Activated T-helper 1 cell treated with anti-CD3 and anti-CD28 coated beads, Interleukin-2, amount 50 U/mL, for 16 hours (primary cell): ENCODE measurements at places on chromosomes 6 and 20.

DNA sequence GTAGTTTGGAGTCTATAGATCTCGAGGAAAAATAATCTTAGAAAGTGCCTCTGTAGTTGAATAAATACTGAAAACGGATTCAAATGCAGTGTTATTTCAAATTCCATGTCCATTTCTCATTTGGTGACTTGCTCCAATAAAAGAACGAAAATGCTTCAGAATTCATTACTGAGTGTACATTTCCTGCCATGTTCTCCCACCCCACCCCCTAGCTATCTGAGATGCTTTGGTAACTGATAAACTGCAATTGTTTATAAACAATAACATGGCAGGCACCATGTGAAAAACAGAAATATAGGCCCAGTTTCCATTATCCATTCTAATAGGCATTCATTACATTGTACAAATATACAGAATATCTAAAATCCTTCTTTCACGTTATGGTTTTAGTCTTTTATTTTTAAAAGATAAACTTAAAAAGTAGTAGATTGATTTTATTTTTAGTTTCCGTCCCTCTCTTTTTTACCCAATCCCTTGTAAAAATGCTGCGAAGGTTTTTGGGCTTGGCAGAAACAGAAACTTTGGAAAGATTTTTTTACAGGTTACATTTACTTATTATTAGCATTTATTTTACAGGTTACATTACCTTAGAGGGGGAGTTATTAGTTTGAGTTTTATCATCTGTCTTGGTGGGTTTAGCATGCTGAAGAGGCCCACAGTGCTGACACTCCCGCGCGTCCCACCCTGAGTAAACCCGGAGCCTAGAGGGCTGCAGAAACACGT lies 1.5 kb downstream of the FAM162B start:
- DNase-seq: no peak

DNA sequence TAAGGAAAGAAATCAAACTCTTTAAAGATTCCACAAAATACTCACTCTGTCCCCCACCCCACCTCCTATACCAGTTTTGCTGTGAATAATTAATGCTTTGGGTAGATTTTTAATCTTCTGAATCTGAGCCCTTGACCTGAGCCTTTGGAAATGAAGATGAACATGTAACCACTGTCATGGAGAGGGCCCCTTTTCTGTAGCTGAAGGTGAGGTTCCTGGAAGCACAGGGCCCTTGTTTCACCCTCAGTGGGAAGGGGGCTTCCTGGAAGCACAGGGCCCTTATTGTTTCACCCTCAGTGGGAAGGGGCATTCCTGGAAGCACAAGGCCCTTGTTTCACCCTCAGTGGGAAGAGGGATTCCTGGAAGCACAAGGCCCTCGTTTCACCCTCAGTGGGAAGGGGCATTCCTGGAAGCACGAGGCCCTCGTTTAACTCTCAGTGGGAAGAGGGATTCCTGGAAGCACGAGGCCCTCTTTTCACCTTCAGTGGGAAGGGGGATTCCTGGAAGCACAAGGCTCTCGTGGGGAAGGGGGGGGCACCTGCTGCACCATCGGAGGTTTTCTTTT lies 75.7 kb downstream of the DACT2 start:
- DNase-seq: no peak

DNA sequence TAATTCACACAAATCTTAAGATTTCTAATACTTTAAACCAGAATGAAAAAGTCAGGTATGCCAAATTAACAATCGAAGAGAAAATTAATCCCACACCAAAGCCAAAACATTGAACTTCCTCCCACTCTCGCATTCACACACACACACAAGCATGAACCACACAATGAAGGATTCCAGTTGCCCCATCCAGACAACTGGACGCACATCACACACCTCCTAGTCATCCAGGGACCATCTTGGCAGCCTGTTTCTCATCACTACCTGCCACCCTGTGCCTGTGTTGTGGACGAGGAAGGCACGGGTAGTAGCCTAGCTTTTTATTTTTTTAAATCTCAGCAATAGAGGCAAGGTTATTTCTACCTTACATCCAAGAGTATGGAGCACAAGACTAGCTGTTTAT lies 15.2 kb downstream of the B4GALT5 start:
- DNase-seq: no peak

DNA sequence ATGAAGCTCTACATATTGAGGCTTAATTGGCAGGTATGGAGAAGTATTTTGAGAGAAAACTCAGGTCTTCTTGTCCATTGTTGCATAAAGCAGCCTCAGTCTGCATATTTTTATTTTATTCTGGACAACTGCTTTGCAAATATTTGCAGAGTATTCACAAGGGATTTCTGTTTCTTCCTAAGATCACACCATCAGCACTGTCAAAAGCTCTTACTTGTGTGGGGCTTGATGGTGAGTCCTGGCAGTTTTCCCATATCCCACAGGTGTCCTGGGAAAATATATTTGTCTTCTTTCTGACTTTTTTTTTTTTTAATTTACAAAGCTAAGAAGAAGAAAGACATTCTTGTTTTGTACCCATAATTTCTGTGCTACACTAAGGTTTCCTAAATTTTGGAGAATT lies 16.9 kb upstream of the MLIP start:
- no peak for DNase-seq

DNA sequence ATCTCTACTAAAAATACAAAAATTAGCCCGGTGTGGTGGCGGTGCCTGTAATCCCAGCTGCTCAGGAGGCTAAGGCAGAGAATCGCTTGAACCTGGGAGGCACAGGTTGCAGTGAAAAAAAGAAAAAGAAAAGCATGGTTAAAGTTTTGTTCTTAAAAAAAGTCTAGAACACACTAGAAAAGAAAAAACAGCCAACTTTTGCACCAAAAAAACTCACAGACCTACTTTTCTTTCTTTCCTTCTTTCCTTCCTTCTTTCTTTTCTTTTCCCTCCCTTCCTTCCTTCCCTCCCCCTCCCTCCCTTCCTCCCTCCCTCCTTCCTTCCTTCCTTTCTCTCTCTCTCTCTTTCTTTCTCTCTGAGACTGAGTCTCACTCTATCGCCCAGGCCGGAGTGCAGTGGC lies 204.4 kb downstream of the BTBD9 start:
- no peak for DNase-seq

DNA sequence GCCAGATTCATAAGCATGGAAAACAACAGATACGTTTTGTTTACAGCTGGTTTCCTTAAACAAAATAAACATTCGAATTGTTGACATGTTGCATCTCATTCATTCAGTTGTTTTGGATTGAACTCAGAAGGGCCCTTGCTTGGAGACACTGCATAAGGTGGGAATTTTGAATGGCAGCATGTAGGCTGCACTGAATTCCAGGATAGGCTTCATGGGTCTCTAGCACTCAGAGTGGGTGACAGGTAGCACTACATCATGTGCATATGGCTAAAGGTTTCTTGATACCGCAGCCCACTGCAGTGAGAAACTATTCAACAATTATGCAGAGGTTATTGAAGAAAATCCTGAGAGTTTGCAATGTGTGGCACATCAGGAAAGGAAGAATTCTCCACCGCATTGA lies 1.6 kb downstream of the BEND6 start:
- DNase-seq: no peak

- DNase-seq: no peak
Observed at GRCh38 chr6:166830185-166830890, 126.0 kb downstream of the RNASET2 start.

DNA sequence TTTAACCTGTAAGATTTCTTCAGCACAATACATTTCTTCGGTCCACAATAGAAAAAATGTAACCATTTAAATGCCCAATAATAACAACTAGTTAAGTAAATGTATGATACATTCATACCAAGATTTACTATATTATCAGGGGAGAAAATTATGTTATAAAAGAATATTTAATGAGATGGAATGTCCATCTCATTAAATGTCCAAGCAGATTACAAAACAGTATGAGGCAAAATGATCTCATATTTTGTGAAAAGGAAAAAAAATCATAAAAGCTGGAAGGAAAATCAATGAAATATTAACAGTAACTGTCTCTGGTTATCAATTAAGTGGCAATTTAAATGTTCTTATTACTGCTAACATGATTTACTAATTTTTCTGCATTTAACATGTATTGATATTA lies 10.1 kb upstream of the HEY2 start:
- DNase-seq: no peak

- DNase-seq: no peak
Observed at GRCh38 chr6:143676437-143677045, 1.2 kb upstream of the PHACTR2 start.

DNA sequence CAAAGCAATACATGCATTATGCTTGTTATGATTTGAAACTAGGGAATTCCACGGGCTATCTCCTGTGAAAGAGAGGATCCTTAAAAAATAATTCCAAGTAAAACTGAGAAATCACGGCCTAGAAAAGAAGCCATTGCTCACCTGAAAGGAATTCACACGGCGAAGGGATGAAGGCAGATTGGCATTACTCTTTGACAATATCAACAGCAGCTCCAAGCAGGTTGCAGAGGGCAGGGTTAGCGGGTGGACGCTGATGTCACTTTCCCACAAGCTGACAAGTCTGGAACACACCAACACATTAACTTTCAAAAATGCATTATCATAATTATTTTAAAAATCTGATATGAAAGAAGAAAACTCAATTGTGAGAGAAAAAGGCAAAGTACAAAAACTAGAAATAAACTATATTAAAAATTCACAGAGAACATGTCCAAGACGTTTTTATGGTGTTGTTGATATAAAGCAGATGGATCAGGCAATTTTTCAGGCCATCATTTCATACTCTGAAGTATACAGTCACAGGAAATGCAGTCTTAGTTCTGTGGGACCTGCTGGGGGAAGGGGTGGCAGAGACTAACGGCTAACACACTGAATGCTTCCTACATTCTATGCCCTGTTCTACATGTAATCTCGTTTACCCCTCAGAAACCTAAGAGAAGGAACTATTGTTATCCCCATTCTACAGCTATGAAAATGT lies 108.3 kb downstream of the UBE3D start:
- DNase-seq: no peak

GRCh38 chr6:157732416-157733161 lies 90.5 kb upstream of the SNX9 start:
- no peak for DNase-seq

DNA sequence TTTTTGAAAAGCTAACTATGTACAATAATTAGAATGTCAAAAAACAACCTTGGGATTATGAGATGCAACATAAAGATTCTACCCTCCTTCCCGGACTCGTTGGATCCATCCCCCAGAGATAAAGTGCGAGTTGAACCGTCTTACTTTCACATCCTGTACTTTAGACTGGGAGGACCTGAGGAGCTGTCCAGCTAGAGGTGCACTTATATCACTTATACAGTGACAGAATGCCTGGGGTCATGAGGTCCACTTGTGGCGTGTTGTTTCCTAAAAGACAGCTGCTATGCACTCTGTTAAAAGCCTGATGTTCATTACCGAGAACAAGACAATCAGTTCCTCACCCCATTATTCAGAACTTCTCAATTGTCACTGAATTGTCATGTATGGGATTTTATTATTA lies 2.1 kb downstream of the CDS2 start:
- no peak for DNase-seq

GRCh38 chr6:21753241-21754108 lies 159.9 kb downstream of the SOX4 start:
- DNase-seq: no peak

- DNase-seq: no peak
Observed at GRCh38 chr6:9455864-9456658, 958.8 kb downstream of the TFAP2A start.

- no peak for DNase-seq
Observed at GRCh38 chr6:120918137-120918536, 416.1 kb downstream of the TBC1D32 start.

DNA sequence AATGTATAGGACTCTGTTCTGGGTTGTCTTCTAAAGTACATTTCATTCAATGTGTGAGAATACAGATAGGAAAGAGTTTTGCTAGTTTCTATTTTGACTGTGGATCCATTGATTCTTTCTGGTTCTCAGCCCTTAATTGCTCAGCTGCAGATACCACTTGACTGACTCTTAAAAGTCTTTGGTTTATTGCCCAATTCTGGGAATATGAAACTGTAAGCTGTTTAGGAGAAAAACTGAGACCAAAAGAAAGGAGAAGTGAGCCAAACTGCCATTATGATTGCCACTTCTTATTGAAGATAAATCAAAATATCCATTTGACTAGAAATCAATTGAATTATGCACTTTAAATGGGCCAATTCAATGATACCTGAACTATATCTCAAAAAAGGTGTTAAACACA lies 211.4 kb downstream of the ESR1 start:
- DNase-seq: no peak

DNA sequence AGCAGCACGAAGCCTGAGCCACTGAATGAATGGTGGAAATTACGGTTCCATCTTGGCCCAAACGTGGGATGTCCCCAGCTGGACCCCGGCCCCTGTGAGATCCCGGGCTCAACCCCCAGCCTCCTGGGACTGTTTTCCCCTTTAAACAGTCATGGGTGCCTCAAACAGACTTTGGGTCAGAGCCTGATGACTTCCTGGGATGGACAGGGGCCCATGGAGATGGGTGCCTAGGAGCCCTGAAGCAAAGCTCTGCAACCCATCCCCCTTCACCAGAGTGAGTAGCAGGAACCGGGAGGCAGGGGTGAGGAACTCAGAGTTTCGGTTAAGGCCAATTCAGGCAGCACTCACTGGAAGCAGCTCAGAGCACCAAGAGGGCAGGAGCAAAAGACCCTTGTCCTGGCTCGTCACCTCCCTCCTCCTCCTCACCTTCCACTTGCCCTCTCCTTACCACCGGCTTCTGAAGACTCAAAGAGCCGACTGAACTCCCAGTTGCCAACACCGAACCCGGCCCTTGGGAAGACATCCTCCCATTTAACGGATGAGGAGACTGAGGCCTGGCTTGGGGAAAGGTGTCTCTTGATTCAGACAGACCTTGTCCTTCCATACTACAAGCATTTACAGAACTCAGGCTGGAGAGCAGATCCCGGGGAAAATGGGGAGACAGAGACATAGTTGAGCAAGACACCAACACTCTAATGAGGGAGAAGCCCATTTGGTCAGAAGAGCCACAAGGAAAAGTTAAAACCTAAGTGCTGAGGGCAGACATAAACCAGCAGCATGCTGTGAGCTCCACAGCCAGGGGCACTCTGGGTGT lies 14.9 kb upstream of the TLDC2 start:
- no peak for DNase-seq
